Nucleus accumbens (tissue), 56 donors: ENCODE measurements at places on chromosomes 7 and 10.

DNA sequence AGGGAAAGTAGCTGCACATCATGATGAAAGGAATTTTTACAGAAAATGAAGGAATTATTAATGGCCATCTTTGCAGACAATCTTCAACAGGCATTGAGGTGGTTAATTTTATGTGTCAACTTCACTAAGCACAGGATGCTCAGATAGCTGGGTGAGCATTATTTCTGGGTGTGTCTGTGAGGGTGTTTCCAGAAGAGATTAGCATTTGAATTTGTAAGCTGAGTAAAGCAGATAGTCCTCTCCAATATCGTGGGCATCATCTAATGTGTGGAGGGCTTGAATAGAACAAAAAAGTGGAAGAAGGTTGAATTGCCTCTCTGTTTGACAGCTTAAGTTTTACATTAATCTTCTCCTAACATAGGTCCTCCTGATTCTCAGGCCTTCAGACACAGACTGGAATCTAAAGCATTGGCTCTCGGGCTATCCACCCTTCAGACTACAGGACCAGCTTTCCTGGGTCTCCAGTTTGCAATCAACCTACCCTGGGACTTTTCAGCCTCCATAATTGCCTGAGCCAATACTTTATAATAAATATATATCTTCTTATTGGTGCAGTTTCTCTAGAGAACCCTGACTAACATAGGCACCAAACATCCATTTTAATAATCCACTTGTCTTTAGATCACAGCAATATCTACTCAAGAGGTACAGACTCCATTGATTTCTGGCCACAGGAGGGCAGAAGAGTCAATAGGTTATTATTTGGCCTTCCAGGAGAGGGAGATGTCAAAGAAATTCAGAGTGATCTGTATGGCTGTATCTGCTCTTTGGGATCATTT lies 10.5 kb upstream of the CRPPA start:
- no peak for DNase-seq

- no peak for DNase-seq
Observed at GRCh38 chr7:5701085-5701914, 80.2 kb downstream of the RNF216 start.

DNA sequence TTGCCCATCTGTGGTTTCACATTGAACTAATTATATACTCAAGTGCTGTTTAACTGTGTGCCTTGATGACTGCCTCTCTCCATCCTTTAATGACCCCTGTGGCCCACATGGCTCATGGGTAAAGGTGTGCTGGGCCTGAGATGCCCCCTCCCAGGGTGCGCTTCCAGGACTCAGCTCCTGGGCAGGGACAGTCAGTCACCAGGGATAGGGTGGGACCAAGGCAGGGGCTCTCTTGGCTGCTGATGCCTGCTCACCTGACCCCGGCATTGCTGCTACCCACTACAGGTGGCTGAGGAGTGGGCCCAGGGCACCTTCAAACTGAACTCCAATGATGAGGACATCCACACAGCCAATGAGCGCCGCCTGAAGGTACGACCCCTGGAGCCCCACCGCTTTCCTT lies 6.5 kb downstream of the ASL start:
- no peak for DNase-seq

DNA sequence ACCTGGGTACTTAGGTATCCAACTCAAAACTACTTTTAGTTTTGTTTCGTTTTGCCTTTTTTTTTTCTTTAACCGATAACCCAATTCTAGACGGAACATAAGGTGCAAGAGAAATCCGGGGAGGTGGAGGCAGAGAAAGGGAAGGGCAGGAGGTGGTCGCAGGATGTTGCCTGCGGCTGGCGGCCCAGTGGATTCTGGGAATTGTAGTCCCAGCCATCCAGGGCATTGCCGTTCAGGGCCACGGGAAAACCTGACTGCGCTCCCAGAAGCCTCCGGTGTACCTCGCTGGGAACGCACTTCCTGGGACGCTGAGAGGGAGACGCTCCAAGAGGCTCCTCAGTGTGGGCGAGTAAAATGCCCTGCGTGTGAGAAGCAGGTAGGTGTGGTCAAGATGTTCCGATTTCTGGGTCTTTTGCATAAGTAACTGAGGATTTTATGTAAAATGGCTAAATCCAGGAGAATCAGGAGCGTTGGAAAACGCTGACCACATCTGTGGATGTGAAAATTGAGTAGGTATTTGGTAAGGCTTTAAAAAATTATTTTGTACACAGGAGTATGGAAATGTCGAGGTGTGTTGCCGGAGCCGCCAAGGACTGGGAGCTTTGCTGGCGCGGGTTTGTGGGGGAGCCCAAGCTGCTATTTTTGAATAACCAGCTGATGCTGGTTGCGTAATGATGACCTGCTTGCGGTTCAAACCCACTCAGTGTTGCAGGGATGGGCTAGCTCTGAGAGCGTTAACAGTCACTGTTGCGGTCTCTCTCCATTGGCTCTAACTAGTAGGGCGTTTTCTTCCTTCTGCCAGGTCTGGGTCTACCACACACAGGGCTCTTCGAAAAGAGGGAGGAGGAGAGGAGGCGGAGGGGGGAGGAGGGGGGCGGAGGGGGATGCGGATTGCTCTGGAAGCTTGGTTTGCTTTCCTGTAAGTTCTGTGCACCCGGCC lies at the start of gene CLDN12:
TSS of gene CLDN12 (plus strand) at position 288 of the 940 bp plus-strand sequence. CDS start 9,216 bp downstream, outside the sequence.
- DNase-seq = peak; percentile 59

- no peak for DNase-seq
Observed at GRCh38 chr7:149854611-149855360, 16.6 kb downstream of the ZNF862 start.

DNA sequence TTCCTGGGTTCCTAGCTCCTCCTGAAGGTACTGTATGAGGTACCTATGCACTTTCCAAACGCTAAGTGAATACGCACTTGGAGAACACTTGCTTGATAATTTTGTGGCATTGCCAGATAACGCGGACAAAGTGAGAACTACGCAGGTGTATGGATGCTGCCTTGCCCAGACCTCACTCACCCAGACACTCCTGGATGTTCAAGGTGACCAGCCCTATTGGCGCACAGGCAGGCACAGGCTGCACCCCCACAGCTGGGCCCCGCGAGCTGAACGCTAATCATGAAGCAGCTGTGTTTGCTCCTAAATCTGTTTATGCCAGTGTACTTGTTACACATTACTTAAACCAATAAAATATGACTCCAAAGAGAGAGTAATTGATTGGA lies 27.3 kb downstream of the DIP2C start:
- no peak for DNase-seq
